ENCODE measurements at places on chromosomes 1 and 21. TPM values are rescaled to one million over a fixed set of nuclear protein-coding genes. Genes with fewer than 3 reads are reported as not detected.

PDC gene
- total RNA-seq: not detected

VPS26C gene
- total RNA-seq: 54.2 TPM

DNA sequence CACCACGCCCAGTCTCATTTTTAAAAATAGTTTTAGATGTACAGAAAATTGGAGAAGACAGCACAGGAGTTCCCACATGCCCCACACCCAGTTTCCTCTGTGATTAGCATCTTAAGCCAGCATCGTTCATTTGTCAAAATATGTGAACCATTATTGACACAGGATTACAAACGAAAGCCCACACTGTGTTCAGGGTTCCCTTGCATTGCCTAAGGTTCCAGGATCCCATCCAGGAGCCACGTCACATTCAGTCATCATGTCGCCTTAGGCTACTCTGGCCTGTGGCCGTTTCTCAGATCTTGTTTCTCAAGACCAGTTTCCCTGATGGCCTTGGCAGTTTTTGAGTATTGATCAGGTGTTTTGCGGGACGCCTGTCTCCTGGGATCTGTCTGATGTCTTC, 34.7 kb upstream of the TNFRSF1B start:
- DNase-seq: no peak

- DNase-seq: no peak
These were observed 1.7 kb downstream of the HSPG2 start for GRCh38 chr1:21935393-21935804.

DNA sequence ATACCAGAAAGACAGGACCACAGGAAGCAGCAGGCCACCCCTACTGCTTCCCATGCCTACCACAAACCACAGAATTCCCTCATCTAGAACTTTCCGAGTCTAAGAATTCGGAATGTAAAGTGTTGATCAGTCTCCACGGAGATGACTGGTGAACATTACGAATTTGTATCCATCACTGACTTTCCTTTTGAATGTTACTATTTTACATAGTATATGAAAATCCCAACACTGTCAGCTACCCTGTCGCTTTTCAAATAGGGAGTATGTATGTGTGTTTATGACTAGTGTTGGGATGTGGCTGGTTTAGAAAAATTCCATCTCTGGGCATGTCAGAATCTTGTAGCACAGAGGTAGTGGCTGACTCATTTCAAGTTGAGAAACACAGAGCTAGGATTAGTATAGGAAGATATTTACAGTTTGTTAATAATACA, 118.2 kb downstream of the COQ8A start:
- DNase-seq: no peak

DNA sequence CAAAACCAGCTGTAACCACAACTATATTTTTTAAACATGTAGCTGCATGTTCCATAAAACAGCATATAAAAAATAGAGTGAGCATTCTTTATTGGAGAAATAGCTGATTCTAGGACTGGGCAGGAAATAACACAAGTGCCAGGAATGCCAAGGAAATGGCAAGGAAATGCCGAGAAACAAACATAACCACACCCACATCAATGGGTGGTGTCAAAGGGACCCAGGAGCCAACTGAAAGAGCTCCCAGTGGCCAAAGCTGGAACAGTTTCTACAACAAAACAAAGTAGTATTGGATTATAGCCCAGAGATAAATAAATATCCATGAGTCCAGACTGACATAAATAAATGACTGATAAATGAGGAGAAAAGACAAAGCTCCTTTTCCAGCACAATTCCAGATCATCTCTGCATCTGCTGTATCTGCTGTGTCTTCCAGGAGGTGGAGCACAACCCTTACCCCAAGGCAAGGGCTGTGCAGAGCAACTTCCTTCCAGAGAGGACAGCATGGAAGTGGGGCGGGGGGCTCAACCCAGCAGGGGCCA, 28.1 kb downstream of the ADARB1 start:
- no peak for DNase-seq

DNA sequence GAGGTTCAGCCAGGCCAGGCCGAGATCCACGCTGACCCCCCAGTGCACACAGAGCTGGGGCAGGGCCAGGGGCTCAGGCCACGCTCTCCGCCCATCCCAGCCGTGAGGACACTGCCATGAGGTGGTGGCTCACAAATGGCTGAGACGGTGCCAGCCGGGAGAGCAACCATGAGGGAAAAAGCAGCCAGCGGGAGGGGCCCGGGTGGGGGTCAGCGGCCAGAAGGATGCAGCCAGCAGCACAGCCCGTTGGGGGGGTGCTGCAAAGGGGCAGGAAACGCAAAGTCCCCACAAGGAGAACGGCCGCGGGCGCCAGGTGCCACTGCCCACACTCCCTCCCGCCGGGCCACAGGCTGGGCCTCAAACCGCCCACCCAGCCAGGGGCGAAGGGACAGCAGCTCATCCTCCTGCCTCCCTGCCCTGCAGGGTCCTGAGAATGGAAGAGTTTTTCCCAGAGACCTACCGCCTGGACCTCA, 8.3 kb downstream of the TTLL10 start:
- DNase-seq: peak; percentile 6

GRCh38 chr1:15099441-15100120, 54.0 kb upstream of the TMEM51 start:
- DNase-seq: no peak

- no peak for DNase-seq
These were observed 36.7 kb downstream of the CLCA4 start for GRCh38 chr1:86583593-86583992.

GRCh38 chr1:217494767-217495166, 136.1 kb downstream of the GPATCH2 start:
- no peak for DNase-seq

- DNase-seq: no peak
These were observed 514 bp downstream of the S1PR1 start for GRCh38 chr1:101237229-101237837.

- no peak for DNase-seq
These were observed 90.8 kb downstream of the GTF2B start for GRCh38 chr1:88800382-88801051.
